ENCODE measurements at places on chromosomes 3 and 15. TPM values are rescaled to one million over a fixed set of nuclear protein-coding genes. Genes with fewer than 3 reads are reported as not detected.
A peak's percentile ranks its signal among the peaks of the same experiment; 100 is the strongest.

- no peak for DNase-seq
These were observed 145.5 kb downstream of the WNT5A start for GRCh38 chr3:55341502-55342031.

DNA sequence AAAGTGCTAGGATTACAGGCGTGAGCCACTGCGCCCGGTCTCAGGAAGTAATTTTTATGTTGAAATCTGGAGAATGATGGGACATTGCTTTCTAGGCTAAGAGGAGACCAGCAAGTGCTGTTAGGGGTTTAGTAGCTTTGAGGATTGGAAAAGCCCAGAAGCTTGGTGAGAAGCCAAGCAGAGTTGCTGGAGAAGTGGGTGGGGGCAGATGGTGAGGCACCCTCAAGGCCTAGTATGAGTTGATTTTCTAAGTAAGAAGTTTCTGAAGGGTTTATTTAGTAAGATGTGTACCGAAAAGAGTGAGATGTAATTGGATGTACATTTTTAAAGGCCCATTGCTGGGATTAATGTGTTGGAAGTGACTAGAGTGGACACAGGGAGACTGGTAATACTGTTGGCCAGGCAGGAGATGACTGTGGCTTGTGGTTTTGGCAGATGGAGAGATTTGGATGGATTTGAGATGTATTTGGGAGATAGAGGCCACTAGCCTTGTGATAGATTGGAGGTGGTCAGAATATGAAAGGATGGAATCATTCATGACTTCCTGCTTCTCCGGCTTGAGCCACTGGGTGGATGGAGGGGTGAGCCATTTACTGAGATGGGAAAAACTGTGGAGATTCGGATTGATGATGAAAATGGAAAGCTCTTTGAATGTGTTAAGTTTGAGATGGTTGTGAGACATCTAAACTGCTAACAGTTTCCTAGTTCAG is 2.3 kb downstream of the LRRC28 start:
- no peak for DNase-seq

- DNase-seq: no peak
These were observed 489.8 kb upstream of the GOLIM4 start for GRCh38 chr3:168585544-168585943.

DNA sequence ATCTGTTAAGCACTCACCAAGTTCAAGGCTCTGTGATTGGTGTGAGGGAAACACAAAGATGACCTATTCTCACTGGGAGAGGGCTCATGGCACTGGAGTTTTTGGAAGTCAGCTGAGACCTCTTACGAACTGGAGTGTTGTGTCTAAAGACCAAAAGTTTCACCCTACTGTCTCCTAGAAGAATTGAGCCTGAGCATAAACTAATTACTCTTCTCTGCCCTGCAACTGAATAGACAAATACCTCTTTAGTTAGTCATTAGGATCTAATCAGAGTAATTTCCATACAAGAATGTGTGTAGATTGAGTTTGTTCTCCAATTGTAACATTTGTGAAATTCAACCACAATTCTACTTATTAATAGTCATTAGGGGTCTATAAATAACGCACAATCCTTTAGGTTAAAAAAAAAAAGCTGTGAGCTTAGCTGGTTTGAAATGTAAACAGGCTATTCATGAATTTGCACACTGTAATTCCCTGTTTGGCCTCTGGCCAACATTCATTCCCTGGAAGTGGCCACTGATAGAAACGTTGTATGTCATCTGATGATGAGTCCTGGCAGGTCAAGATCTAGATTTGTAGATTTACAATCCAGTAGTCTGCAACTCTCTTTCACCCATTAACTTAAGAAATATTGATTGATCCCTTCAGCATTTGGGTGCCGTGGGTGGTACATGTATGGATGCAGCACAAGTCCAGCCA is 76.8 kb upstream of the SOX14 start:
- DNase-seq: no peak

DNA sequence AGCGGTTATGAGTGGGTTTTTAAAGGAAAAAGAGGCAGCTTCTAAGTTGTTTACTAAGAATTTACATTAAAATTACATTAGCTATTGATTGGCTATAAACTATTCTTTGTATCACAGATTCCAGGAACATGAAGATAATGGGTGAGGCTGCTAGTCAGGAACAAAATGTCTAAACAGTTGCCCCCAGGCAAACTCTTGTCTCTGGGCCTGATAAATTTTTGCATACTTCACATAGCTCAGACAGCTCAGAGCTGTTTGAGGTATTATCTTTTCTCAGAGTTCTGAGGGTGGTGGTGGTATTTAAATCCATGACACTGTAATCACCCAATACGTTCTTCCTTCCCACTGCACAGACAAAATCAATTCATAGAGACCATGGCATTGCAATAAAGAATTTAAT is 2.1 kb upstream of the HACD2 start:
- no peak for DNase-seq

DNA sequence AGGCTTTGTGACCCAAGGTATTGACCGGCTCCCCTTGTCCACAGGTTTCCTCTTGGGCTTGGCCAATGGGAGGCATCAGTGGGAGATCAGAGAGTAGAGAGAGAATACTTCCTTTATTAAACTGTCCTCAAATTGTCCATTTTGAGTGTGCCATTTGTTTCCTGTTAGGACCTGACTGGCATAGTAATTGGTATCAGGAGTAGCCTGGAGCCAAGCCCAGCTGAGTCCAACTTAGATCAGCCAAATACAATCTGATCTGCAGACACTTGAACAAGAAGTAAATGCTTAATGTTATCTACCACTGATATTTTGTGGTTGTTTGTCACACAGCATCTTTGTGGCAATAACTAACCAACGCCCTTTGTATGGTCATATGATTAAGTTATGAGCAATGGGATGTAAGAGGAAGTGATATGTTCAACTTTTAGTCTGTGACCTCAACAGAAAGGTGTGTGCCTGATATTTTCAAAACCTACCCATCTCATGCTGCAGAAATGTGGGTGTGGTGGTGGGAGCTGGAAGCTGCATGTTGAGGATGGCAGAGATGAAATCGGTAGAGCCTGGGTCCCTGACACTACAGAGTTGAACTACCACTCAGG is 13.3 kb downstream of the MYD88 start:
- DNase-seq: no peak

- DNase-seq: no peak
These were observed 30.6 kb upstream of the LRRC3B start for GRCh38 chr3:26591926-26592325.

GRCh38 chr3:67646586-67647234 is 7.7 kb downstream of the SUCLG2 start:
- no peak for DNase-seq

DNA sequence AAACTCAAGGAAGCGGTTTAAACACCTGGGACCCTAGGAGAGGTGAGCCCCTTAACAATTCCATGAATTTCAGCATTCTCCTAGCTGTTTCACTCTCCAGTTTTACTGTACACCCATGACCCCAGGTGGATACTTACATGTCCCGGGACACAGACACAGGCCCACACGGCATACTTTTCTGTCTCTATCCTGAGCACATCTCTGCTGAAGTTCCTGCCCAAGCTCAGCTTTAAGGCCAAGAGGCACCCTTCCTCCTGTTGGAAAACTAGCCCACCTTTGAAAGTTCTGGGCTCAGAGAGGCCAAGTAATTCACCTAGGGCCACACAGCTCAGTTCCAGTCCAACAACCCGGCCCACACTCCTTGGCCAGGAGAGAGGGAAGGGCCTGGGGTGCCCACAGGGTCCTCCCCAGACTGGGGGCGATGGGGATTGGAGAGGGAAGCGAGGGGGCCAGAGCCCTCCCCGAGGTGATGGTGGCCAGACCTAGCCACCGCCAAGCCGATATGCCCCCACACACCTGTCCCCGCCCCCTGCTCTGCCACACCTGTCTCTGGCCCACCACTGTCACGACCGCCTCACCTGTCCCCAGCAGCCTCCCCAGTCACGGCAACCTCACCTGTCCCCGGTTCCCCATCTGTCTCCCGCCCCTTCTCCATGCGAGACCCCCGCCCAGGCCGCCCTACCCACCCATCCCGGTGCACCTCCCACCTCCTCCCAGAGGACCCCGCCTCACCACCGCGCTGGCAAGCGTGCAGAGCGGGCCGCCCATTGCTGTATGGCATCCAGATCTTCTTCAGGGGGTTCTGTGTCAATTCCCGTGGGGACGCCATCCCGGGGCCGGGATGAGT is 431 bp downstream of the PFKFB4 start:
- no peak for DNase-seq

- DNase-seq: no peak
These were observed 147.2 kb upstream of the SLC2A2 start for GRCh38 chr3:171173736-171174135.

DNA sequence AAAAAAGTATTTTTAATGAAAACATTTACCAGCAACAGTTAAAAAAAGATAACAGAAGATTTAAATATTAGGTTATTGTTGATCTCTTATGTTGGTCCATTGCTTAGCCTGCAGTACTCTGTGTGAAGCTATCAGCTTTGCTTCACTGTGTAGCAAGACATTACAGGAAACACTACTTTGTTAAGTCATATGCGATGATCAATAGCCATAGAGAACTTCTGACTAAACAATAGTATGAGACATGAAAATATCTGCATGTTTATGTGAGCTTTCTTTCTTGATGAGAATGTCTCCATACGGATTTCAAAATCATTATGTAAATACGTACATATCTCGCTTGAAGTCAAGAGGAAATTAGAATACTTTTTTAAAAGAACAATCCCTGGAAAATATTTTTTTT is 27.0 kb upstream of the CAPN3 start:
- no peak for DNase-seq

DNA sequence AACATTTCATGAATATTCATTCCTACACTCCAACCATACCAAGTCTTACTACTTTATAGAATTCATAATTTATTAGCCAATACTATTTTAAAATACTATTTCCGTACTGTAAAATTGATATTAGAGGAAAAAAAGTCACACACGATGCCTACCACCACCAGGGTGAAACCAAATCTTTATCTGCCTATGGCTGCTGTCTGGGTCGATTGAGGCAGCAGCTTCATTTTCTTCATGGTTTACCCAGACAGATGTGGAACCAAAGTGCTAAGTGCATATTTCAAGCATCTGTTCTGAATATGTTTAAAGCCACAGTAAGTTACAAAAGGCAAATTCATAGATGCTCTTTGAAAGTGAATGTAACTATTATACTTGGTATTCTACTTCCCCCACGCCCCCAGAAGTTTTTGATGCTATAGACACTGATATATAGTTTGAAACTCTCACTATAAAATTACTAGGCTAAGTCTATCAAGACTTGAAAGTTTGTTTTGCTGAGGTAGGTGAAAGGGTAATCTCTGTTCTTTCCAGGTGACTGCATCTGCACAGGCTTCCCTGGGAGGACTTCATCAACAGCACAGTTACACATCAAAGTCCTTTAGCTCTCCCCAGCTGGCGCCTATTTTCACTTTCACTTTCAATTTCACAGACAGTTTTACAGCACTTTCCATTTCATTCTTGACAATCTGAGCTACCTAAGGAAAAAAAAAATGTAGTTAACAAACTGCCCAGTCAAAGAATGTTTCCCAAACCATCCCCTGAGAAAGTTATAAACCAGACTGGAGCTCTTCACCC is 113.9 kb downstream of the POLQ start:
- DNase-seq: peak; percentile 5

DNA sequence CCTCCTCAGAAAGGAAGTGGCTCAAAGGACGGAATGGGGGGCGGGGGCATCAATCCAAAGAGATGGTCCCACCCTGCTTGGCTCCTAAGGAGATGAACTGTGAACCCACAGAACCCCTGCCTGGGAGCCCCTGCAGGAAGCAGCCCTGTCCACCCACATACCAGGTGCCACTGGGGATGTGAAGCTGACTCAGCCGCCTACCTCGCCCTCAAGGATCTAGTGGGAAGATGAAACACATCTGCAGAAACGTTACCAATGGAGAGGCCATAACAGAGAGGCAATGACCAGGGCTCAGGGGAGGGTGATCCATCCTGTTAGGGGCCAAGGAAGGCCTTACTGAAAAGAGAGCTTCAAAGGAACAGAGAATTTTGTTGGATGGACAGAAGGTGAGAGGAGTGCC is 35.1 kb downstream of the EAF1 start:
- no peak for DNase-seq

DNA sequence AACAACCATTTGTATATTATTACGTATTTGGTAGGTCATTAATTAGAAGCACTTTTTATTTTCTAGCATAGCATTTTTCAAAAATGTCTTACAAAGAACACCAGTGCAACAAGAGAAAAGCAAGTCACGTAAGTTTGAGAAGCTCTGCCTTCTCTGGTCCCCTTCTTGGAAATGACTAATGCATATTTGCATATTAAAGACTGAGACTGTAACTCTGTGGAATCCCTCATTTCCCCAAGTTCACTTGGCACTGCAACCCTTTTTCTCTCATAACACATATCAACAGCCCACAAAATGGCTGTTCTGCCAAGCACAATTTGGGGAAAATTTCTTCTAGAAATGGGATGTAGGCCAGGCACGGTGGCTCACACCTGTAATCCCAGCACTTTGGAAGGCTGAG is 176.3 kb downstream of the ERC2 start:
- DNase-seq: no peak

- no peak for DNase-seq
These were observed 582 bp downstream of the GOLGA6L2 start for GRCh38 chr15:23446215-23447106.

- no peak for DNase-seq
These were observed 562.8 kb downstream of the NR2F2 start for GRCh38 chr15:96893159-96893906.

The SLC28A2 gene
- total RNA-seq: not detected

The CSPG4 gene
- 0.04 TPM for total RNA-seq

The MKRN2OS gene
- not detected for total RNA-seq

The MYL3 gene
- total RNA-seq: not detected

The P2RY12 gene
- not detected for total RNA-seq

The LRRIQ4 gene
- total RNA-seq: 0.07 TPM

The ATP8B4 gene
- total RNA-seq: not detected

The STAB1 gene
- 189 TPM for total RNA-seq

The MYO9A gene
- total RNA-seq: 21.4 TPM

The TTLL13 gene
- total RNA-seq: 0.04 TPM

All from pulmonary artery endothelial cell (primary cell).